ENCODE measurements at places on chromosomes 5 and 9.

- no peak for DNase-seq
Observed at GRCh38 chr9:87540444-87541105, 42.9 kb downstream of the DAPK1 start.

- peak; percentile 95 for DNase-seq
Observed at GRCh38 chr9:89661956-89662717, 57.3 kb downstream of the GADD45G start.

DNA sequence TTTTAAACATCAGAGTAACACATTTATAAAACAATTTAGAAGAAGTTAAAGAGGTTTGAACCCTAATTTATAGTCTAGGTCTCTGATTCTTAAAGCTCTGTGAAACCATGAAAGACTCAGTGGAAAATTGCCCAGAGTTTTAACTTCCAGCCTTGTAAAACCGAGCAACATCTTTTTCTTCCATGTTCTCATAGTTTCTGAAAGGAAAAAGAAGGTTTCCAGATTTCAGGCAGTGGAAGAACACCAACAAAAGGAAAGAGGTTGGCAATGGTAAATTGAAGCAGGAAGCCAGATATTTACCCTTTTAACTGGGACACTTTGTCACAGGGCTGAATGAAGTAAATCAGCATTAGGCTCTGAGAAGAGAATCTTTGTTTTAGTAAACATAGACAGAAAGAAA lies 1999.3 kb downstream of the MAT2B start:
- no peak for DNase-seq

DNA sequence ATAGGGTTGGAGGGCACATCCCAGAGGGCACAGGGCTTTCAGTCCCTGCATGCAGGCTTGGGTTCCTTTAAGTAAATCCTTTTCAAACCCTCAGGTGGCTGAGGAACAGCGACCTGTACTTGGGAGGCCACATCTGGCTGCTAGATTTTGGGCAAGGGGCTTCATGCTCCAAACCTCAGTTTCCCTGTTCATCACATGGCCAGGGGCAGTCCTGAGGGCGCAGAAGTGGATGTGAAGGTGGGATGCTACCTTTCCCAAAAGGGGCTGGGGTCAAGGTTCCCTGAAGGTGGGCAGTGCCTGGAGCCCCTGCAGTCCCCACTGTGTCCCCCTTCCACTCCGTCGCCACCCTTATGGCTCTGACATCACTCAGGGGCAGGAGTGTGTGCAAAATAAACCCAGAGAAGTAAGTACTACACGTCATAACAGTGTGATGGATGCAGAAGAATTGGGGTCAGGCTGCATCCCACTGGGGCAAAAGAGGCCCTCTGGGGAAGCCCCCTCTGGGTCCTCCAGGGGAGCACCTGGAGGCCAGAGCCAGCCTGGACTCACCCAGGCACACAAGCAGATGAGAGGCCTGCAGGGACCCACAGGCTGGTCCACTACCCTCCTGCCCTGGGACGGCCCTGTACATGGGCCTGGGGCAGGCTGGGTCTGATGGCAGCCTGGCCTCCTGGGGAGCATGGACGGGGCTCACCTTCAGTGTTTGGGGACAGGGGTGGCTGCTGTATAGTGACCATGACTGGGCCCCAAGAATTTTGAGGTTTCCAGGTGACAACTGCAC lies 1.9 kb upstream of the CARD19 start:
- DNase-seq, result no peak

GRCh38 chr5:128252756-128253155 lies 169.2 kb downstream of the SLC12A2 start:
- no peak for DNase-seq

DNA sequence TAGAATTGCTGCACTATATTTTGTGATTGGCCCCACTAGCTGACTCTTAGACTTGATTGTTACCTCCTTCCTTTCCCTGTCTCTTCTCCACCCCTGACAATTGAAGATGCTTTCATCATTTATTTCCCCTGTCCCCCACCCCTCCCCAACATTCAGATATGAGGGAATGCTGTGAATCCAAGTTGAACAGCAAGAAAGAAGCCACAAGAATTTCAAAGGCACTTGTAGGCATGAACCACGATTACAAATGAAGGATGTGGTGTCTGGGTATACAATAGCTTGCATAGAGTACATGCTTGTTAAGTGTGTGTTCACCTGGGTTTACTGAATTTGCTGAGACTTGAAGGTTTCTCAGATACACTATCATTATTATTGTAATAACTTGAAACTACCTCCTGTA lies 78.3 kb upstream of the TRIO start:
- peak; percentile 57 for DNase-seq

- no peak for DNase-seq
Observed at GRCh38 chr5:41148448-41148847, 64.9 kb downstream of the C6 start.

GRCh38 chr5:173963182-173963838 lies 25.7 kb upstream of the C5orf47 start:
- no peak for DNase-seq

Measured in fibroblast of skin of left biceps (primary cell).